ENCODE measurements at places on chromosomes 1 and 21.

DNA sequence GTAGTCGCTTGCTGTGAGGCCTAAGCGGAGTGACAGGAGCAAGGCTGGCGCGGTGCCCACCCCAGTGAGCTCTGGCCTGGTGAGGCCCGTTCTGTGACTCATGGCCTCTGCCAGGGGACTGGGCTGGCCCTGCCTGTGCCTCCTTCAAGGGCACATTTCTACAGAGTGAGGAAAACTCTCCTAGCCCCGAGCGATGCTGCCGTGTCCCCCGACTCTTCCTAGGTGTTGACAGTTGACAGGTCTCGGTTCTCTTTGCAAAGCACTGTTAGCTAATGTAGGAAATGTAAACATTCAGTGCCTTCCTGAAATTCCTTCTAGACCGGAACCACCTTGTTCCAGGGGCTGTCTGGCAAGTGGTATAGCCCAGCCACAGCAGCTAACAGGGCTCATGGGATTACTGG, 43.9 kb downstream of the ABCG1 start:
- peak; percentile 46 for DNase-seq

GRCh38 chr1:109631513-109632505, 12.2 kb downstream of the AMPD2 start:
- DNase-seq, result no peak

GRCh38 chr1:115274467-115274866, 63.6 kb downstream of the NGF start:
- no peak for DNase-seq

DNA sequence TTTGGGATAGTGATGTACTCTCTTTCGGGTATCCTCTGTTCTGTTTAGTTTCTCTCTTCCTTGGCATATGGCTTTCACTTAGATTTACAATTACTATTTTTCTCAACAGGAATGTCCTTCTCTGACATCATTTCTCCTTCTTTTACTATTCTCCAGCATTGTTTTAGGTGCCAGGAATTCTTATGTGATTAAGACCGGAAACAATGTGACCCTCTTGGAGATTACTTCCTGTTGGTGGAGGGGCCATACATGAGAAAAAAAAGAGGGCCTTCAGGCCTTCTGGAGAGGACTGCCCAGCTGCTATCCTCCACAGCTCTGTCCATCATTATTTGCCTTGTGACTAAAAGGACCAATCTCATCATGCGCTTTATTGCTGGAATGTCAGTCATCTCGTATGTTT, 50.4 kb upstream of the ADAMTS5 start:
- DNase-seq, result no peak

GRCh38 chr21:45379171-45379900, 25.6 kb upstream of the COL18A1 start:
- DNase-seq, result no peak

DNA sequence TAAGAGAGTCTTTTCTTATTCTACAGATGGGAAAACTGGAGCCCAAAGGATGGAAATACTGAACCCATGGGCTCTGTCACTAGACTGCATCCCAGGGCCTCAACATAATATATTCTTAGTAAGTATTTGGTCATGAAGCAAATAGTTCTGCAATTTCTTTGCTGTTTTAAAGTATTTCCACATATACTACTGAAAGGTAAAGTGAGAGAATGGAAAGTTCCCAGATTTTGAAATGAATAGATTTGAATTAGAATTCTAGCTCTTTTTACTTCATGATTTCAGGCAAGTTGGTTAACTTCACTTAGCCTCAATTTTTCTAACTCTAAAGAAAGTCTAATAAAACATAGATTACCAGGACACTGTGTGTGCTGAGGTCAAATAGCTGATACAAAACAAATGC, 95.6 kb upstream of the FGGY start:
- DNase-seq, result no peak

GRCh38 chr1:201069636-201070035, 42.6 kb downstream of the CACNA1S start:
- DNase-seq, result no peak

DNA sequence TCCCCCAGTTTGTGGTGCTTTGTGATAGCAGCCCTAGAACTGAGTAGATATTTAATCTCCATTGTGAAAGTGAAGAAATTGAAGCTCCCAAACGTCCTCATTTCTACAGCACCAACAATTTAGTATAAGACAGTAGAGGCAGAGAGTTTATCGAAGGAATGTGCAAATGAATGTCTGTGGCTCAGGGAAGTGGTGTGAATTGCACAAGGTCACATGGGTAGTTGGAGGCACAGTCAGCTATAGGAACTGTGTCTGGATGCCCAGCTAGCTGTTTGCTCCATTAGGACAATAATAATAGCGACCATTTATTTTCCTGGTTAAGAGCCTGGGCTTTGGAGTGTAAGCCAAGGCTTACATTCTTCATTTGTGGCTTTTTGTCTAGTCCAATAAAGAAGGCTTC, 144.4 kb upstream of the USP24 start:
- no peak for DNase-seq

GRCh38 chr1:27623327-27624212, 11.4 kb downstream of the FGR start:
- no peak for DNase-seq

DNA sequence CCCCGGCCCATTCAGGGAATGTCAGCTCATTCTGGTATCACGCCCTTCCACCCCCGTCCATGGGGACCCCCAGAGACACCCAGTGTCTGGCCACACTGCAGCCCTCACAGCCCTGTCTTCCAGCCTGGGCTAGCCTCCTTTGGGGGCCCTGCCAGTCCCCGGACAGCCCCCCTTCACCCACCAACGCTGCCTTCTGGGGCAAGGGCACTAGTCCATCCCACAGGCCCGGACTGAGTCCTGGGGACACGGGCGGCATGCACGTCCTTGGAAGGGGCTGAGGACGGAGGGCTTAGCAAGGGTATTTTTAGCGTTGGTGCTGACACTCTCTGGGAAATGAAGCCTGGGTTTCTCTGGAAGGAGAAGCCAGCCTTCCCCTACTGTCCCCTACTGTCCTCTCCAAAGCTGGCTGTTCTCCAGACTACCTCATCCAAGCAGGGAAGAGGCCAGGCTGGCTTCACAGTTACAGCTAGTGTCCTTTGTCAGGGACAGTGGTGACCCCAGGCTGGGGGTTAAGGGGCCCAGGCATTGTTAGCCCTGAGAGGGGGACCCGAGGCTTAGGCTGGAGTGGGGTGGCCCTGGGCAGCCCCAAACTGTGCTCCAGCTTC, 39.5 kb downstream of the COQ8A start:
- no peak for DNase-seq

DNA sequence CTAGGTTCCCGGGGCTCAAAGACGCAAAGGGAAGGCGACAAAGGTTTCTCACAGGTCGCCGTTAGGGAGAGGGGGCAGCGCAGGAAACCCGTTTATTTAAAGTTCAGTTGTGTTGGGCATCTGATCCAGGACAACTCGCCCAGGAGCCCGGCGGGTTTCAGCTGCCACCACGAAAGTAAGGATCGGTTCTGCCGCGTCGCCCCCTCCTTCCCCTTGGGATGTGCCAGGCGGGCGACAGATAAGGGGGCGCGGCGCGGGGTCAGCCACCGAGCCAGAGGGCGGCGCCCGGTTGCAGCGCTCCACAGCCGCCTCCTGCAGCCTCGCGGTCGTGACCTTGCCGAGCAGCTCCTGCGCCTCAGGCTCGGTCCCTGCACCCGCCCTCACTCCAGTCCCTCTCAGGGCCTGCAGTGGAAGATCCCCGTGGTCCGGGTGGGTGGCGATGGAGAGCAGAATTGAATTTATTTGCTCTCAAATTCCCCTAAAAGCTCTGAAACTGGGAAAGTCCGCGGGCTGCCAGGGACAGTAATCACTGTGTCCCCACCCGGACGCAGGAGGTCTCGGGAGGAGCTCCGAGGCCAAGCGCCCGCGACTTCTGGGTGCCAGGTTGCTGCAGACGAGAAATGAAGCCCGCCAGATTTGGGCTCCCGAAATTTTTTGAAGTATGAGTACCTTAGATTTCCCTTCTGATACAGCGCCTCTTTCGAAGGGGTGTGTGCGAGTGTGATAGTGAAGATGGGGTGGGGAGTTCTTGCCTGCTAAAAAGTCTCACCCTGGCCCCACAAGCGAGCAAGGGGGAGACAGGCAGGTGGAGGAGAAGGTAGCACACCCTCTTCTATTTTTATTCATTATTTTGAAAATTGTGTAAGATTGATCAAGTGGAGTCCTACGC, 28.4 kb upstream of the NFIA start:
- peak; percentile 59 for DNase-seq

- no peak for DNase-seq
Observed at GRCh38 chr1:81053826-81054225, 746.9 kb upstream of the ADGRL2 start.

DNA sequence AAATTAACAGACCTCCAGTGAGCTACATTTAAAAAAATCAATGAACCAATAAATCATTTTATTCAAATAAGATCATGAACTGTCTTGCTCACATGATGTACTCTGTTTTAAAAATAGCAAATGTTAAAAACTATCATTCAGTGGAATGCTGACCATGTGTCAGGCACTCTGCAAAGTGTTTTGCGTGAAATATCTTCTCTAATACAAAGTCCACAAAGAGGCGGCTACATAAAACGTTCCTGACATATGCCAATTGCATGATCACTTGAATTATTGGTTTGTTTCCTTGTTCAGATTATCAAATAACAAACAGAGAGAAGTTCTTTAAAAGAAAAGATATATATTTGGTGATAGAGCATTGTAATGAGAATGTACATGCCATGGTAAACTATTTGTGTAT, 10.7 kb downstream of the FMO2 start:
- DNase-seq, result no peak

GRCh38 chr1:91777196-91777595, 108.8 kb downstream of the TGFBR3 start:
- DNase-seq, result no peak

DNA sequence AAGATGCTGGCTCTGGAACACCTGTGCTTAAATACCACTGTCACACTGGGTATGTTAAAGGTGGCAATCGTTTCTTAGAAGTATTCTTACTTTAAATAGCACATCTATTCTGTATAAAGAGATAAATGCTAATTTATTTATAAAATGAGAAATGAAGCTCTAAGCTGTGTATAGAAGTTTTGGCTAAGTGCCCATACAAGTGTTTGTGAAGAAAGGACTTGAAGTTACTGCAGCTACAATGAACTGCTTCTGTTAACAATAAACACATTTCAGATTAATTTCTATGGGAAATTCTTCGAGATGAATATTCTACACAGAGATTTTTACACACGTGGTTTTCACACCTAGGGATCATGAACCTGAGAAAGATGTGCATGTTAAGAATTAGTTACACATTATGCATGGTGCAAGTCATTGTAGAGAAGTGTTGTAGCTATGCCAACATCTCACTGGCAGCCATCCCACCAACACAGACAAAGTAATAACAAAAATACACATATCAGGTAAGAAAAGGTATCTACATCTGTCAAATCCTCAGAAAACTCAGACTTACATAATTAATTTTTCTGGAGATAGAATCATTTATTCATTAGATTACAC, 16.2 kb downstream of the COL24A1 start:
- no peak for DNase-seq

DNA sequence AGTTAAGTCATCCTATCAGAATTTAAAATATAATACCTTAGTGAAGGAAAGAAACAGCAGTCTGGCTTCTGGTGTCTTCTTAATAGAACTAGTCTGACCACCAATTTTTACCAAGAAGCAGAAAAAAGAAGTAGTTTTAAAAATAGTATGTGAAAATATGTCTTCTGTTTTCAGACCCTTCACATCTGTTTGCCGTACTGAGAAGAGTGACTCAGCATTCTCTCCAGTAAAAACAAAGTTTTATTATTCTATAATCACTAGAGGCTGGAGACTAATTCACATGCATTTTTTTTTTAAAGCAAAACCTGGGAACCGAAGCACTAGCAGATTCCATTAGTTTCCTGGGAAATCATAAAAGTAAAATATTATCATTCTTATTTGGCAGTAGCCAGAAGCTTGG, 163.8 kb downstream of the COL24A1 start:
- no peak for DNase-seq

- peak; percentile 12 for DNase-seq
Observed at GRCh38 chr1:160607011-160607671, 27.8 kb upstream of the CD84 start.

DNA sequence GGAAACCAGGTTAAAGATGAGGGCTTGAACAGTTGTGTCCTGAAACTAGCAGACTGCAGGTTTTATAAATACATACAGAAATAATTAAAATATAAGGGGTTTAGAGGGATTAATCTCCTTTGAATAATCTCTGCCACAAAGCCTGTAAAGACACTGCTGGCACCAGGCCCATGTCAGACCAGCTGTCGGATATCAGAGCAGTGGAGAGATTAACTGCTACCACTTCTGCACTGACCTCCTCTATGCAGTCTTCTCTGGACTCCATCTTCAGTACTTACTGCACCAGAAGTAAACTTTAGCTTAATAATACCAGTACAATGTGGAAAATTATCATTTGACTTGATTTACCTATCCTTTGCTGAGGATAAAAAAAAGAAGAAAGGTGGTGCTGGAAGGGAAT, 128.6 kb downstream of the LHX4 start:
- DNase-seq, result no peak

GRCh38 chr1:23777979-23778814, at the start of gene PITHD1:
TSS of gene PITHD1 (plus strand) at chr1:23778418. CDS start at chr1:23778516, 98 bp downstream.
- peak; percentile 85 for DNase-seq

DNA sequence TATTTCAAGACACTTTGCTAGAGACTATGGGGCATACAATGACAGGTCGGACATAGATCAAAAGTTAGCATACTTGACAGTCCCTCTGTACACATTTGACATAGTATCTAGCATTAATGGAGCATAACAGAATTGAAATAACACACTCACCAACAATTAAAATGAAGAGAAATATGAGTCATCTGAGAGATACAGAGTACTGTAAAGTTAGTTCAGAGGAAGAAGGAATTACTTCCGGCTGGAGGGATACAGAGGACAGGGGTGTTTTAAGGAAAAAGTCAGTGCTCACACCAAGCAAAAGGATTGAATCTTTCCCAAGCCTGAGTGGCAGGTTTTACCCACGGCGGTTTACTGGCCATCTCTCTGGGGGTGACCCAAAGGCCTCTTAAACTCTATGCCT, 2.4 kb downstream of the ZMYND12 start:
- DNase-seq, result no peak

GRCh38 chr1:204041803-204042505, 31.0 kb upstream of the SOX13 start:
- no peak for DNase-seq

- DNase-seq, result no peak
Observed at GRCh38 chr1:60695716-60696171, 386.6 kb upstream of the NFIA start.

GRCh38 chr21:44043613-44044012, 31.5 kb downstream of the TRAPPC10 start:
- DNase-seq, result no peak

- no peak for DNase-seq
Observed at GRCh38 chr1:222104694-222105392, 363.0 kb upstream of the DUSP10 start.

DNA sequence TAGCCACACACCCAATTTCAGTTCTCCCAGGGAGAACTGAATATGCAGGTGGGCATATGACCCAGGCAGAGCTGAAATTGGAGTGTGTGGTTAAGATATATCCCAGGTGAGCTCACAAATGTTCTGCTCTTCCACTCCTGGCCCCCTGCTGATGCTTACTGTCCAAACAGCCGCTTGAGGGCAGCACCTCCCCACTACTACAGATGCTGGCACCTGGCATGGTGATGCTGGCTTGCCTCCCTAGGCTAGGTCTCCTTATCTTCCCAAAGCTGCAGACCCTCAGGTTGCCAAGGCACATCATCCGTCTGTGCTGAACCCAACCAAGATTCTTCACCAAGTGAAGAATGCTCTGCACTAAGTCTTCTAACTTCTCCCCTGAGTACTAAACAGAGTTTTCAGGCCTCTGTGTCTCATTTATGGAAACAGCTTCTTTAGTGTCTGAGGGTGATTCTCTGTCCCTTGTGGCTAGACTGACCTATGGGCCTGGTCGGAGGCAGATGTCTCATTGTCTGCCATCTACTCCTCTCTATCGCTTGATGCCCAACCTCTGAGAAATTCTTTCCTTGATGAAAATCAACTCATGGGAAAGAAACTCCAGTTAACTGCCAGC, 27.2 kb downstream of the XCL1 start:
- DNase-seq, result peak; percentile 24

All from HuH-7.5 (cell line).